ENCODE measurements at places on chromosomes 3 and 15. TPM values are rescaled to one million over a fixed set of nuclear protein-coding genes. Genes with fewer than 3 reads are reported as not detected.

GRCh38 chr15:38257676-38258075 is 5.0 kb downstream of the SPRED1 start:
- no peaks in the 10 kb centered on the region for H3K4me1 ChIP-seq
- no peak for DNase-seq
- no peaks in the 10 kb centered on the region for H3K27me3 ChIP-seq
- H3K36me3 ChIP-seq = no peaks in the 10 kb centered on the region

GRCh38 chr3:94280958-94281357 is 218.1 kb downstream of the NSUN3 start:
- H3K27me3 ChIP-seq = no peaks in the 10 kb centered on the region
- H3K27ac ChIP-seq = no peak overlapping the region
- no peak overlapping the region for H3K4me3 ChIP-seq
- H3K36me3 ChIP-seq = no peaks in the 10 kb centered on the region

DNA sequence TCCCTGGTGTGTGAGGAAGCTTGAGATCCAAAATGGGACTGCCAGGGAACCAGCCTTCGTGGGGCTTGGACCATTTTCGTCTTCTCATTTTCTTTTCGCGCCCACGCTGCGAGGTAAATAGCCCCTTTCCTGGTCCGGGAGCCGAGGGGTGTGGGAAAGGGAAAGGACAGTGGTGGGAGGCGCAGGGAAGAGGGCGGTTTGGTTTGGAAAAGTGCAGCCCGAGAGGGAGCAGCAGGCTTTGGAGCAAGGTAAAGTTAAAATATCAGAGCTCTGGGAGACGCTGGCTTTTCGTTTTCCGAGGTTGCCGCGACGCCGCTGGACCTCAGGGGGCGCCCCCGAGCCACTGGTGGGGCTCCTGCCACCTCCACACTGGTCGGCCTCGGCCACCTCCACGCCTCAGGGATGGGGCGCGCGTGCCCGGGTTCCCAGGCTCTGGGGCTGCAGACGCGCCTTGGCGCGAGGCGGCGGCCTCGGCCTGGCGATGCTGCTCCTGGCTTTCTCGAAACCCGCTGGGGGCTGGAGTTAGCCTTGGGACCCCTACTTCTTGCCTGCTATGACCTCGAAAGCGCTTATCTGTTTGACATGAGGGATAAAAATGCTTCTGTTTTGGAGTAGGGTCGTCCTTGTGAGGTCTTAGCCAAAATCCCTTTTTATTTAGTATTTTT is 3.2 kb downstream of the PTPRG start:
- no peaks in the 10 kb centered on the region for H3K27me3 ChIP-seq
- peak overlapping the region; percentile 74 for H3K4me3 ChIP-seq
- H3K27ac ChIP-seq = peak overlapping the region; percentile 21
- DNase-seq = peak; percentile 85
- no peaks in the 10 kb centered on the region for H3K36me3 ChIP-seq
- peaks cover 16% of the 10 kb centered on the region for H3K4me1 ChIP-seq

DNA sequence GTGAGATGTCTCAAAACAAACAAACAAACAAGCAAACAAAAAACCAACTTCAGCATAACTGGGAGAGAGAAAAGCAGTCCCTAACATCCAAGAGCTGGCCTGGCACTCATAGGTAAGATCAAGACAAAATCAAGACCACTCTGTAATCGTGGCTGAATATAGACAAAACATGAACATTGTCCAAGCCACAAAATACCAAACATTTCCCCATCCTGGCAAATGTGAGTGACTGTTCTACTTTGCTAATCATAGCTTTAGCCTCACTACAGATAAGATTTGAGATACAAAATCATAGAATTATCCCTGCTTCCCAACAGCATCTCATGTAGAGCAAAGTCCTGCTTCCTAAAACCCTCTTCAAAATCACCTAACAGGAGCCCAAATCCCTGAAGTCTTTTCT is 116.7 kb upstream of the PRTG start:
- no peaks in the 10 kb centered on the region for H3K4me1 ChIP-seq
- H3K27ac ChIP-seq = no peak overlapping the region
- H3K27me3 ChIP-seq = no peaks in the 10 kb centered on the region
- peaks cover 10% of the 10 kb centered on the region for H3K36me3 ChIP-seq
- no peak overlapping the region for H3K4me3 ChIP-seq
- no peak for DNase-seq

The CELSR3 gene
- total RNA-seq = 0.68 TPM

DNA sequence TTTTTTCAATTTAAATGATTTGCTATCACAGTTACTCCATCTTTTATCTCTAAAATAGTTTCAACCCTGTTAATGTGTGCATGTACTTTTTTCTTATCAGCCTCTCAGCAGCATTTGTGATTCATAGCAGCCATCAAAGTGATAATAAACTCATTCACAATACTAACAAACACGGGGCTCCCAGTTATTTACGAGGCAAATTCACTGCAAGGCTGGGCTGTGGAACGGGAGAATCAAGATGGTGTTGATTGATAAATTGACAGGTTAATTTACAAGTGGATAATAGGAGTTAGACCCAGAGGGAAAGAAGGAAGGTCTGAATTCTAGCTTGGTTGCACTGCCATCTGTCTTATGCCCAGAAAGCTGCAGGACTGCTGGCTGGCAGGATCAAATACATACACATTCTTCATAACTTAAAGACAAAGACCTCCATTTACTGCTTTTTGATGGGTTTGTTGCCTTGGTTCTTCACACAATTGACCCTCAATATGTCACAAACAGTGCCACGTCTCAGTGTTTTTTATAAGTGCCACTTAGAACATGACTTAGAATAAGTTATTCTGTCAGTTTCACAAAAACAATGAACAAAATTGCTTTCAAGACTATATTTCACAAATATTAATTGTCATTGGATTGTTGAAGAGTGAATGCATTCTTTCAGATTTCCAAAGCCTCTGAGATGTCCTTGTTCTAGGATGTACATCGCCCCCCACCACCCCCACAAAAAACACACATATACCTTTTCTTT is 562.8 kb downstream of the NR2F2 start:
- H3K36me3 ChIP-seq = no peaks in the 10 kb centered on the region
- H3K27me3 ChIP-seq = no peaks in the 10 kb centered on the region
- H3K4me1 ChIP-seq = peaks cover 6% of the 10 kb centered on the region
- H3K27ac ChIP-seq = no peak overlapping the region

DNA sequence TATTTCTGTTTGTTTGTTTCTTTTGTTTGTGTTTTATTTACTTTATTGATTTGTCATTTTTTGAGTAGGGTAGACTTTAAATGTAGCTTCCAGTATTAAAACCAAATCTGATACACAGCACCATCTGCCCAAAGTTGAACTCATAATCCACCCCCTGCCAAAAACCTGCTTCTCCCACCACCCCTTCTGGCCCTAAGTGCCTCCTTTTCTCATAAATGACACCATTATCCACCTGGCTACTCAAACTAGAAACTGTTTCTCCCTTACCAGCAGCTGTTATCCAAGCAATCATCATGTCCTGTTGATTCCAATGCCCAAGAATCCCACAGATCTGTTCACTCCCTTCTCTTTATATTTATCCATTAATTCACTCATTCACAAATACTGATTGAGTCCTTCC is 21.8 kb upstream of the PTX3 start:
- no peaks in the 10 kb centered on the region for H3K36me3 ChIP-seq
- no peak overlapping the region for H3K27ac ChIP-seq
- H3K4me3 ChIP-seq = no peak overlapping the region
- no peaks in the 10 kb centered on the region for H3K4me1 ChIP-seq
- no peaks in the 10 kb centered on the region for H3K27me3 ChIP-seq
- DNase-seq = no peak

The XCR1 gene
- 0.02 TPM for total RNA-seq

- peak overlapping the region; percentile 65 for H3K27ac ChIP-seq
- no peaks in the 10 kb centered on the region for H3K27me3 ChIP-seq
- DNase-seq = peak; percentile 49
- no peaks in the 10 kb centered on the region for H3K4me1 ChIP-seq
- peak overlapping the region; percentile 57 for H3K4me3 ChIP-seq
Observed at GRCh38 chr3:183254487-183255347, 1.7 kb downstream of the B3GNT5 start.

The VEPH1 gene
- total RNA-seq = 1.4 TPM

- H3K4me3 ChIP-seq = no peak overlapping the region
- H3K27ac ChIP-seq = no peak overlapping the region
- no peak for DNase-seq
- H3K36me3 ChIP-seq = peaks cover 77% of the 10 kb centered on the region
- no peaks in the 10 kb centered on the region for H3K27me3 ChIP-seq
Observed at GRCh38 chr3:52800079-52800478, 5.5 kb downstream of the ITIH3 start.

DNA sequence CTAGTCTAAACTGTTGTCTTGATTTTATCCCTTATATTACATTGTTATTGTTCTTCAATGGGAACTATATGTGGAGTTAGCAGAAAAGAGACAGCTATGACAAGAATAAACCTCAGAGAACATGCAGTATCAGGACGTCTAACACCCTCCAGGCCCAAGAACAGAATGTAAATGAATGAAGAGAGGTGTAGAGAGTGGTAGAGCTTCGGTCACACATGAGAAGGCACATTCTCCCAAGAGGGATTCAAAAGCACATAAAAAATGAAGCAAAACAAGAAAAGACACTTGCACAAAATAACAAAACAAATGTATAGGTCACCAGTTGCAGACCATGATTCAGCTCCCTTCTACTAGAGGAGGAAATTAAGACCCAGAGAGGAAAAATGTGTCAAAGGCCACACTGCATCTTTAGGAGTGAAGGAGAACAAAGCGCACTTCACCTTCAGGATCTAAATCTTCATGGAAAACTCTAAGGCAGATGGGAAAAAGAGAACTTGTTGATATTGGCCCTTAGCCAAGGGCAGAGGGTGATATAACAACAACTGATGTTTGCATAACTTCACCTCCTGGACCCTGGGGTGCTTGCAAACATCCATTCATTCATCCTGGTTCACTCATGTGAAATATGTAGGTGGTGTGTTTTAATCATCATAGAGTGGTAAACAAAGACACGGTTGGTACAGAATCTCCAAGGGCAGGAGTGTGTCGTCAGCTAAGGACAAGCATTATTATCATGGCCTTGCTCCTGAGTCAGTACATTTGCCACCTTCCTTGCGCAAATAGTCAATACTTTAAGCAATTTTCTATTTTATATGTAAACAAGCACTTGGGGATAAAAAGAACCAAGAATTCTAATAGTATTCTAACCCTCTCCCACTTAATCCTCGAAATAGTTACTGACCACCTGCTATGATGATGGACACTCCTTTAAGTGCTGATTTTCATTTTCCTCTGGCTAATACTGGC is 8.8 kb downstream of the NEK10 start:
- no peak overlapping the region for H3K4me3 ChIP-seq
- H3K4me1 ChIP-seq = no peaks in the 10 kb centered on the region
- H3K27ac ChIP-seq = no peak overlapping the region
- peak; percentile 21 for DNase-seq
- no peaks in the 10 kb centered on the region for H3K36me3 ChIP-seq

DNA sequence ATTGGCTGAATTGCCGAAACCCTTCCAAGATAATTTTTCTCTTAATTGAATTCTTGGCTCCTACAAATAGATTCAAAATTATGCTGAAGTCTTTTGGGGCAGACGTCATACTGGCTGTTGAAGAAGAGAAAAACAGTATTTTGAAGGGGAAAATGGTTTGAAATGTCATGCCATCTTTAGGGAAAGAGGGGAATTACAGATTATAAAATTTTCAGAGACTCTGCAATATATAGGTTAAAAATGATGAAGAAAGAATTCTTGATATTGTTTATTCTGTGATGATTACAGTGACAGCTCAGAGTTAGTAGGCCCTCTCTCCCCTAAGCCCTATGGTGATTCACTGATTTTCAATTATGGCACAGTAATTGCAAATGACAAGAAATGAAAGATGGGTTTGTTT is 86.1 kb downstream of the CGNL1 start:
- no peak for DNase-seq
- H3K4me1 ChIP-seq = no peaks in the 10 kb centered on the region
- no peak overlapping the region for H3K4me3 ChIP-seq
- H3K36me3 ChIP-seq = no peaks in the 10 kb centered on the region
- no peak overlapping the region for H3K27ac ChIP-seq

The LRRC3B gene
- not detected for total RNA-seq

The HTR3E gene
- total RNA-seq = not detected

DNA sequence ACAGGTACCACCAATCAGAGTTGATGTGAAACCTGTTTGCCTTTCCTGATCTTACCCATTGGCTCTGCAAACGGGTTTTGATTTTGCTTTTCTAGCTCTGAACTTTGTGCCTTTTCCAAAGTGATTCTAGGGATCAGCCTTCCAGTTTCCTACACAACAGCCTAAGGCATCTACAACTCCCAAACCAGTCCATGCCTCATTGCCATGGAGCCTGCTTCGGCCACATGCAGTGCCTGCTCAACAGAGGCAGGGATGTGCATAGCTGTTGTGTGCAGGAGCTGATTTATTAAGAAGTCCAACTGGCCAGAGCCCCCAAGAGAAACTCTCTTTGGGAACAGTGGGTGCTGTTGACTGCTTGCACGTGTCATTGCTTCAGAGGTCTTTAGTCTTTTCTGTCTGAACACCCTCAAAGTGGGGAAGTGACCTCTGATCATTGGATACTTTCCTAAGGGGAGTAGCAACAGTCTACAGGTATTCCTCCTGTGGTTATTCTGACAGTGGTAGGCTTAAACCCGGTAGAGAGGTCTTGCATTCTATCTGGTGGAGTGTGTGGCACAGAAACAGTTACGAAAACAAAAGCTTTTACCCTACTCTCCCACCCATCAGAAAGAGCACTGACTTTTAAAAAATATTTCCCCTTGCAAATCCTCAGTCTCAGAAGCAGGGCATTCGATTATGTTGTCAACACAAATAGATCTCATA is 36.6 kb upstream of the THSD4 start:
- H3K27ac ChIP-seq = no peak overlapping the region
- no peaks in the 10 kb centered on the region for H3K27me3 ChIP-seq
- no peak overlapping the region for H3K4me3 ChIP-seq
- no peaks in the 10 kb centered on the region for H3K4me1 ChIP-seq

- H3K4me3 ChIP-seq = no peak overlapping the region
- DNase-seq = no peak
- H3K36me3 ChIP-seq = no peaks in the 10 kb centered on the region
- no peak overlapping the region for H3K27ac ChIP-seq
Observed at GRCh38 chr3:184549796-184550577, 11.6 kb upstream of the EPHB3 start.

The FBLN2 gene
- 2.9 TPM for total RNA-seq

The NCBP2 gene
- 18.5 TPM for total RNA-seq

GRCh38 chr15:37136666-37137065 is 36.3 kb upstream of the MEIS2 start:
- H3K4me3 ChIP-seq = no peak overlapping the region
- no peaks in the 10 kb centered on the region for H3K36me3 ChIP-seq
- H3K27ac ChIP-seq = no peak overlapping the region
- no peaks in the 10 kb centered on the region for H3K4me1 ChIP-seq

The SPATA12 gene
- total RNA-seq = not detected

DNA sequence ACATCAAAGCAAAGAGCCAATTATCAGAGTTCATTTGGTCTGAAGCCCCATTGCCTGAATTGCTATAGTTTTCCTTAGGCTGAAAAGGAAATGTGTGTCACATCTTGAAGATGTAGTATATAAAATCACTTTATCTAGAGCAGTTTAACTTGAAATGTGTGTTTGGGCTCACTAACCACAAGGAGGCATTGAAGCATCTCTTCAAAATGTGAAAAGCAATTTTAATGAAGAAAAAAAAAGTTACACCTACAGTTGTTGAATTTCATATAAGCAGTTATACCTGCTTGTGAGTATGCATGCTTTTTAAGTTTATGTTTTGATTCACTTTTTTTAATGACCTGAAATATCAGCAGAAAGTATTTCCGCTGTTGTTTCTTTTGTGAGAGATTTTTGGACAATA is 129.3 kb downstream of the IQCH start:
- no peaks in the 10 kb centered on the region for H3K4me1 ChIP-seq
- no peak overlapping the region for H3K4me3 ChIP-seq
- H3K36me3 ChIP-seq = no peaks in the 10 kb centered on the region
- H3K27me3 ChIP-seq = no peaks in the 10 kb centered on the region
- no peak overlapping the region for H3K27ac ChIP-seq
- no peak for DNase-seq

The GOLGA6B gene
- total RNA-seq = 0.13 TPM

- H3K36me3 ChIP-seq = no peaks in the 10 kb centered on the region
- no peak overlapping the region for H3K27ac ChIP-seq
- DNase-seq = no peak
Observed at GRCh38 chr3:42349765-42350594, 60.4 kb downstream of the LYZL4 start.
